ENCODE measurements at places on chromosomes 7 and 10.

- no peak for DNase-seq
Observed at GRCh38 chr10:73404690-73405089, 9.2 kb downstream of the ANXA7 start.

GRCh38 chr7:133688483-133689239 is 435.8 kb downstream of the EXOC4 start:
- peak; percentile 83 for DNase-seq

- DNase-seq = peak; percentile 25
Observed at GRCh38 chr7:115827305-115828045, 203.1 kb downstream of the TFEC start.

- no peak for DNase-seq
Observed at GRCh38 chr7:94394437-94395140, at the start of gene COL1A2. Gene COL1A2, plus strand, starts transcription at chr7:94394895. Its CDS starts 137 bp downstream, at chr7:94395032.

- no peak for DNase-seq
Observed at GRCh38 chr10:80513106-80513505, 24.6 kb upstream of the SH2D4B start.

DNA sequence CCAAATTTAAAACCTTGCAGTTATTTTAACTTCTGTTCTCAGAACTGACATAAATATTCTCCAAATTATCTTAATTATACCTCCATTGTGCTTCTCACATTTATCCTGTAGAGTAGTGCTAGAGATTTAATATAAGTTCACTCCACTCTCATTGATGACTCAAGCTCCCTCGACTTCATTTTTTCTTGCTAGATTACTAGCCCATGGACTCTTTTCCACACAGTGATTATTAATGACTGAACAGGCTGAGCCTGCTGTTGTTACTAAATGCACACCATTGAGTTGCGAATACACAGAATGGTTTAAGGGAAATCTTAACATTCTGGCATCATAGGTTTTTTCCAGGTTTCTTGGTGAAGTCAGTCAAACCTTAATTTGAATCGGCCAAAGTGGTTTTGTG is 179.5 kb upstream of the AKR1E2 start:
- no peak for DNase-seq

DNA sequence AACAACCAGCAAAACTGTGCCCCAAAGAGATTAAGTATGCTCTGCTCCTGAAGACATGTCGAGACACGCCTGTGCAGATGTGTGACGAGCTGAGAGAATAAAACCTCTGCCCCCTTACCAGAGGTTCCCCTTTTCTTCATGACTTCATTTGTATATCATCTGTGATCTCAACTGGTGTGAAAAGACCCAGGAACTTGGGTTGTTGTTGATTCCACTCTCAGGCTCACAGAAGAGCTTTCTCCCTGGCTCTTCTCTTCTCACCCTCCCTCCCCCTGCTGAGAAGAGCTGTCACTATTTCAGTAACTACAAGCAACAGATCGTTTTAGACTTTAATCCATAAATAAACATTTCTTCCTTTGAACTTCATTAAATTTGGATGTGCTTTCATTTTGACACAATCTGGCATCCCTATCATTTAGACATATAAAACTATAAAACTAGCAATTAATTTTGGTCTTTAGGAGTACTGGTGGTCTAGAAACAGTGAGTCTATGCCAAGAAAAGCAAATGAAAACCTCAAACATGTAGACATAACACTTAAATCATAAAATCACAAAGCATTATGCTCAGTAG is 179.3 kb upstream of the FZD8 start:
- DNase-seq = peak; percentile 74

DNA sequence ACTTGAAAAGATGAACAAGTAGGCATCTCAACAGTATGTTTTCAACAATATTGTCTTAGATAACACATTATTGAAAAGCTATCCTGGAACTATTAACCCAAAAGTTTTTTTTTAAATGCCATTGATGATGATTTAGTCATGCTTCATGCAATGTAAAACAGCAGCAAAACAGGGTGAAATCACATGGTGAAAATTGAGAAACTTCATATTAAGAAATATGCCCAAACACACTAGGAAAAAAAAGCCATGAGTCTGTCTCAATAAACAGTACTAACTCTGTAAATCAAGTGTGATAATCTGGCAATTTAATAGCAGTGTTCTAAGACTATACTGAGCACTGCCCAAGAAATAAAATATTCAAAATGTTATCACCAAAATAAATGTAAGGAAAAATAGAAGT is 613.1 kb downstream of the KCNMA1 start:
- no peak for DNase-seq

- no peak for DNase-seq
Observed at GRCh38 chr7:139091677-139091996, 17.9 kb downstream of the ZC3HAV1 start.

DNA sequence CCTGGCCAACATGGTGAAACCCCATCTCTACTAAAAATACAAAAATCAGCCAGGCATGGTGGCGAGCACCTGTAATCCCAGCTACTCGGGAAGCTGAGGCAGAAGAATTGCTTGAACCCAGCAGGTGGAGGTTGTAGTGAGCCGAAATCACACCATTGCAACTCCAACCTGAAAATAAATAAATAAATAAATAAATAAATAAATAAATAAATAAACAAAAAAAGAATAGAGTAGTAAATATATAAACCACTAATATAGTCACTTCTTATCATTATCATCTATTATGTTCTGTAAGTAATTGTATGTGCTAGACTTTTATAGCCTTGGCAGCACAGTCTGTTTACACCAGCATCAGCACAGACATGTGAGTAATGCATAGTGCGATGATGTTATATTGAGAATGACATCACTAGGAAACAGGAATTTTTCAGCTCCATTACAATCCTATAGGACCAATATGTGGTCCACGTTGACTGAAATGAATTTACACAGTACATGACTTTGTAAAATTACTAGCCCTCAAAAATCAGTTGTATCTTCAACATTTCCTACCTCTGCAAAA is 385.4 kb upstream of the ANKRD30A start:
- DNase-seq = no peak

GRCh38 chr10:106705681-106706100 is 458.8 kb downstream of the SORCS1 start:
- peak; percentile 36 for DNase-seq

GRCh38 chr10:88110355-88110754 is 246.9 kb downstream of the PTEN start:
- DNase-seq = no peak

- DNase-seq = peak; percentile 22
Observed at GRCh38 chr7:97011536-97012364, 6.4 kb downstream of the DLX6 start.

- no peak for DNase-seq
Observed at GRCh38 chr7:68319061-68319460, 1279.2 kb upstream of the AUTS2 start.

DNA sequence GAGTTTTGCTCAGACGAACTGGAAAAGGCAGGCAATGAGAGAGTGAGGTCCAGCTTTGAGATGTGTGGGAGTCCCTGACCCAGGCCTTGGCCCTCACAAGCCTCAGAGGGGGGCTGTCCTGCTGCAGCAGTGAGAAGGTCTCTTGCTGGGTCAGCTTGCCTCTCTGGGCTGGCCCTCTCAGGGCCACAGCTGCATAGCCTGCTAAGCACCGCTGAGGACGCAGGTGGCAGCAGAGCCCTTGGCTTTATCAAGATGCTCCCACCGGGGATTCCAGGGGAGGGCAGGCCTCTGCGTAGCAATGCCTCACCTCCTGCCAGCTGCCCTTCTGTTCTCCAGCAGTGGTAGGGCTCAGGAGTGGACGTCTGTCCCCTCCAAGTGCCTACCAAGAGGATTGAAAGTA is 128.7 kb downstream of the COBL start:
- no peak for DNase-seq

- no peak for DNase-seq
Observed at GRCh38 chr7:75649462-75649861, 89.3 kb downstream of the HIP1 start.

GRCh38 chr10:114079421-114079820 is 35.8 kb downstream of the ADRB1 start:
- no peak for DNase-seq

GRCh38 chr7:65238785-65239184 is 134.9 kb upstream of the ZNF92 start:
- no peak for DNase-seq

GRCh38 chr10:72784551-72785351 is 92.8 kb downstream of the MCU start:
- no peak for DNase-seq

DNA sequence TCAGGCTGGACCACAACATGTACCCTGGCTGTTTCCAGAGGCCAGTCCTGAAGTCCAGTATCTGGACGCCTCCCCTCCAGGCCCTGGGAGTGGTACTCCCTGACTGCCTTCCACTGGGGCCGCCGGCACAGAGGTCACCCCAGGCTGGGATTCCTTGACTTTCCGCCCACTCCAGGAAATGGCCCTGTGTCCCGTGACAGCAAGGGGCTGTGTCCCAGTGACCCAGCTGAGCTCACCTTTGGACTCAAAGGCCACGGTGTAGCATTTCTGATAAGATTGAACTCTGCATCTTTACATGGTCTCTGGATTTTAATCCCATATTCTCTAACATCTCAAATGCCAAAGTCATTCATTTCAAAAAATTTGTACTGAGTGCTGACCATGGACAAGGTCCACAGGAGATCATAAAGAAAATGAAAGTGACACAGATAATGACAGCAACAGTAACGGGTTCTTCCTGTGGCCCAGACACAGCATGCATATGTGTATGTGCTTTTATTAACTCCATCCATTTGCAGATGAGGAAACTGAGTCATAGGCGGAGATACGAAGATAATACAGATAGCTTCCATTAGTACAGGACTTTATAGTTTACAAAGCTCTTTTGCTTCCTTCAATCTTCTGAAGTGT is 5.4 kb downstream of the ADAMTS14 start:
- no peak for DNase-seq

DNA sequence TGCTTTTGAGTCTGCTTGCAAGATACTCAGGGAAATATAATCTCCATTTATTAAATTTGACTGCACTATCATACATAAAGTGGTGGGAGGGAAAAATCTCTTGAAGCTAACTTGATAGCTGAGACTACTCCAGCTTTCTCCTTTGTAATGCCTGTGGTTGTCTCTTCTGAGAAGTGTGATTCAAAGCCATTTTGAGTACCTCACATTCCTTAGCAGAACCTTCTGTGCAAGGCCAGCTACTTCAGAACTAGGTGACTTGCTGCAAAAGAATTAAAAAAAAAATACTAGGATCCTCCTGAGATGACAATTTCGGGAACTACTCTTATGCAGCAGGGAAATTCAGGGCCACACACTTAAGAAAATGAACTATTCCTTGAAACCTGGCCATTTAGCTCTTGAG is 294.8 kb downstream of the MDFIC start:
- no peak for DNase-seq

GRCh38 chr10:109866995-109867635 is 56.2 kb downstream of the XPNPEP1 start:
- no peak for DNase-seq

DNA sequence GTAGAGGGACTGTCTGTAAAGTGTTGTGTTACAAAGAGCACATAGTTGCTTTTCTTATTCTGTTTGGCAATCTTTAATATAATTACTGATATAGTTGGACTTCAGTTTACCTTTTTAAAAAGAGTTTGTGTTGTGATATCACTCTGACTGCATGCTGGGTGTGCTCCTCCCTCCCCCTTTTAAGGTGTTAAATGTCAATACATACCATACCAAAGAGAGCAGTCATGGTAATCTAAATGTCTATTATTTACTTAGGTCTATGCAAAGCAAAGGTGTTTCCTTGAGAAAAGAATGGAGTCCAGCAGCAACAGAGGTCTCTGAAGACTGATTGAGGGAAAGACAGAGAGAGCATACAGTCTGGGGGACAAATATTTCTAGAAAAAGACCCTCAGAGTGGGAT is 275.1 kb upstream of the NRP1 start:
- no peak for DNase-seq

- no peak for DNase-seq
Observed at GRCh38 chr10:69352569-69353264, 64.0 kb downstream of the TACR2 start.

DNA sequence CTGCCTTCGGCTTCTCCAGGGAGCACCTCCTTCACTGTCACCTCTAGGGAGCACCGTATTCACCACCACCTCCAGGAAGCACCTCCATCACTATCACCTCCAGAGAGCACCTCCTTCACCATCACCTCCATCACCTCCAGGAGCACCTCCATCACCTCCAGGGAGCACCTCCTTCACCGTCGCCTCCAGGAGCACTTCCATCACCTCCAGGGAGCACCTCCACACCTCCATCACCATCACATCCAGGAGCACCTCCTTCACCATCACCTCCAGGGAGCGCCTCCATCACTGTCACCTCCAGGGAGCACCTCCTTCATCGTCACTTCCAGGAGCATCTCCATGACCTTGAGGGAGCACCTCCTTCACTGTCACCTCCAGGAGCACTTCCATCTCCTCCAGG is 102.3 kb downstream of the DNAJB6 start:
- no peak for DNase-seq

GRCh38 chr10:100569687-100570481 is 34.1 kb downstream of the HIF1AN start:
- DNase-seq = no peak

DNA sequence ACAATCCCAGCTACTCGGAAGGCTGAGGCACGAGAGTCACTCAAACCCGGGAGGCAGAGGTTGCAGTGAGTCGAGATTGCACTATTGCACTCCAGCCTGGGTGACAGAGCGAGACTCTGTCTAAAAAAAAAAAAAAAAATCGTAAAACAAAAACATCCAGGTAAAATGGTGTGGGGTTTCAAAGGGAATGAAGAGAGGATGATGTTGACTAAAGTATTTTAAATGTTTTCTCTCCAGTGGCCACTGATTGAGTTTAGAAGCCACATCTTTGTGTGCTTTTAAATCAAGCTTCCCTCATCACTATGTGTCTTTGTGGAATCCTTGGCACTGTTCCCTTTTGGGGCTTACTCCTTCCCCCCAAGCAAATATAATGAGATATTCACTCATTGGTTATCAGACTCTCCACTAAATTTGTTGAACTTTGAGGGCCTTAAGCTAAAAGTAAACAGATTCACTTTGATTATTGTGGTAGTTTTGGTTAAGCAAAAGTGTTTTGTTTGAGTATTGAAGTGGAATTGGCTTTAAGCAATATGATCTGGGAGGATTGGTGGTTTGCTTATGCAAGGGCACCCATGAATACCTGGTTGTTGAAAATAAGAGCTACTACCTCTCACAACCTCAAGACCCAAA is 162.9 kb downstream of the CDK14 start:
- DNase-seq = no peak

DNA sequence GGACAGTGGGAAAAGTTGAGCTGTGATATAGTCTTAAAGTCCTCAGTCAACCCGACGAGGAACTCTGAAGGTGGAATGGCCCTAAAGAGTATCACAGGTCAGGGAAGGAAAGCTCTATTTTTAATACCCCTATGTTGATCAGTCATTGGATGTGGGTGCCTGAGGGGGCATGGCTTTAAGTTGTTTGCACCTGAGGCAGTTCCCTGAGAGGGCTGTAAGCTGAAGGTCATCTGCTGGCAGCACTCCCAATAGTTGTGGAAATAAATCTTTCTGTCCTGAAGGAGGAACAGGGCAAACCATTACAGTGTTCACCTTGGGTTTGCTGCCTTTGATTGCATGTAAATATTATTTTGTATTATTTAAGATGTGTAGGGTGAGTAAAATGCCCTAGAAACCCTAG is 17.8 kb upstream of the C1GALT1 start:
- DNase-seq = no peak
